ENCODE measurements at places on chromosomes 11 and 22.

DNA sequence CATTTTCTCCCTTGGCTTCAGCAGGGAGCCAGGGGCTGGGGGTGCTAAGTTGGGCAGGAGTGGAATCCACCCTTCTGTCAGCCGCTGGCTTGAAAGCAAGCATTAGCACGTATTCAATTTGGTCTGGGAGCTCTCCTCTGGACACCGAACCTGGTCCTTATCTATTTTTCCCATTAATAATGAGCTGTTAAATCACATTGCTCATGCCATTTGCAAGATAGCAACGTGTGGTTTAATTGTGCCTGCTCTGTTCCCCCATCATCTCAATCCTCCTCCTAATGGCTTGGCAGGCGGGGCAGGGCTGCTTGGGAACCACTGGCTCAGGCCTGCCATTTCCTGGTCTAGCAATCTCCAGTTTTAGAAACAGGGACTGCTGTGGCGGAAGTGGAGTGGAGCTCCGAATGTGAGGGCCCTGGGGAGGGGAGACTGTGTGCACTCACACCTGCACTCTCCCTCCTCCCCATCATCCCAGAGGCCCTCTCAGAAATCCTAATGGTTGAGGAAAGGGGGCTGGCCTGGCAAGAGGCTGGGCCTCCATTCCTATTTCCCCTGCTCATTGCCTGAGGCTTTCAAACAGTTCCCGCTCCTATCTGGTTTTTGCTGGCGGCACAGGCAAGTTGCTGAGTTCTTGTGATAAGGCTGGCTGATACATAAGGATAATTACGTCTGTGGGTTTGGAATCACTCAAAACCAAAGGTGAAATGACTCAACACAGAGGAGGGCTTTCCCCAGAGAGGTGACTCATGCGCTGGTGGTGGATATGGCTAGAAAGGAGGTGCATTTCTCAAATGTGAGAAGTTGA, 201.2 kb upstream of the E2F8 start:
- DNase-seq: no peak

GRCh38 chr22:22553735-22554586, 5.1 kb downstream of the PRAME start:
- no peak for DNase-seq

DNA sequence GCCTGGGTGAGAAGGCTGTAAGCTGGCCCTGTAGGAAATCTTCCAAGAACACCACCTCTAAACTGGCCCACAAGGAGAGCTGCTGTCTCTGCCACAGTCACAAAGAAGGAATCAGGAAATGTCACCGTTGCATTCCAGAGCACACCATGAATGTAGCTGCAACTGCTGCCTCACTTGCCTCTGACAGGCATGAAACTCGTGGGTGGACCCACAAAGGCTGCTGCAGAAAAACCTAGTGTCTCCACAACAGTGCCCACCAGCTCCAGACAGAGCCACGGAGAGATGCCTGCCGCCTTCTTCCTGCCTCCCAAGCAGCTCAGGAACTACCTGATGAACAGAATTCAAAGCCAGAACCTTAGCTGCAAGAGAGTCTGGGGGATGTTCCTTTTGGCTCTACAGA, 10.5 kb downstream of the DNAJB13 start:
- DNase-seq: no peak

- no peak for DNase-seq
These were observed 81.1 kb downstream of the LRRC32 start for GRCh38 chr11:76589477-76589876.

GRCh38 chr11:97938789-97939188, 1082.0 kb upstream of the CNTN5 start:
- no peak for DNase-seq

GRCh38 chr11:40186437-40187263, 1272.8 kb downstream of the LRRC4C start:
- no peak for DNase-seq

DNA sequence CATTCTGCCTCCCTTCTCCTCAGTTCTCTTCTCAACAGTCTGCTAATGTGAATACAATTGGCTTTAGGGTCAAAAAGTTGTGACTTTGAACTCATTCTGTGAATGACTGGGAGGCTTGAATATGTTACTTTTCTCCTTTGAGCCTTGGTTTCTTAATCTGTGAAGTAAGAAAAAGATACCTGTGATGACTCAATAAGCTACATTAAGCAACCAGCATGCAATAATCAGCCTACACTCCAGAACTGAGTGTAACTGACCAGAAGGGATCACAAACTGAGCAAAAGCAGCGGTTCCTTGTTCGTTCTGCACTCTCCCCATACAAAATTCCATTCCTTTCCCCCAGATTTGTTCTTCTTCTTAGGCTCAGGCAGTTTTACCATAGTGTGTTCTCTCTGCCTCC, 23.4 kb downstream of the ZNF202 start:
- DNase-seq: no peak

- no peak for DNase-seq
These were observed 140.5 kb upstream of the PLET1 start for GRCh38 chr11:112401036-112401769.

- no peak for DNase-seq
These were observed 49.6 kb downstream of the NAV2 start for GRCh38 chr11:19762266-19762665.

GRCh38 chr11:75328426-75329277, 22.8 kb downstream of the ARRB1 start:
- DNase-seq: no peak

- DNase-seq: no peak
These were observed 158.7 kb downstream of the RAB38 start for GRCh38 chr11:88016392-88017170.
